ENCODE measurements at places on chromosomes 13 and 19.

DNA sequence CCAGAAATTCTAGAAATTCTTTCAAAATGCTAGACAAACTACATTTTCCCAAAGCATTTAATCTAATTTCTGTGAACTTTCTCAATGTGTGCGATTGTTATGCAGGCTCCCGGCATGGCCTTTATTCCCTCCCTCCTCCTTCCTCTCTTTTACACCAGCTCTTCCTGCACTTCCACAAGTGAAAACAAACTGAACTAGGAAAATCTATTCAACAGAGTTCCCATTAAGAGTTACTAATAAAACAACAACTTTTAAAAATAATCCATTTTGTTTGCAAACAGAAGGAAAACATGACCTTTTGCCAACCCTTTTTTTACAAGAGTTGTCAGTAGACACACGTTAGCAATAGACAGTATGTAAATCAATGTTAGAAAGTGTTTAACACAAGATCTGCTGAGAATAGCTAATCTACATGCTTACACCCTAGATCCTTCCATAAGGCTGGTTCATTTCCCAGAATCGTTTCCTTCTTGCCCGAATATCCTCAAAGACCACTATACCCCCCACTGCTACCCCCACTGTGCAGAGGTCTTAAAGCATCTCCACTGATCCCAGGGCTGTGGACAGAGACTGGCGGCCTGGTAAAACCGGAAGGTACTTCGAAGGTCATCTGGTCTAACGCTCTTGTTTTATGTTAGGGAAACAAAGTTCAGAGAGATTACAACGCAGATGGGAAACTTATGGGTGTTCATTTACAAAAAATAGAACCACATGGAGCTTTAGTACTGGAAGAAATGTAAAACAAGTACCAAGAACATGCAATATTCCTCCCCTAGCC lies 98.0 kb downstream of the FOXO1 start:
- no peak for ATAC-seq

GRCh38 chr13:101755228-101755887 lies 302.9 kb downstream of the ITGBL1 start:
- no peak for ATAC-seq

DNA sequence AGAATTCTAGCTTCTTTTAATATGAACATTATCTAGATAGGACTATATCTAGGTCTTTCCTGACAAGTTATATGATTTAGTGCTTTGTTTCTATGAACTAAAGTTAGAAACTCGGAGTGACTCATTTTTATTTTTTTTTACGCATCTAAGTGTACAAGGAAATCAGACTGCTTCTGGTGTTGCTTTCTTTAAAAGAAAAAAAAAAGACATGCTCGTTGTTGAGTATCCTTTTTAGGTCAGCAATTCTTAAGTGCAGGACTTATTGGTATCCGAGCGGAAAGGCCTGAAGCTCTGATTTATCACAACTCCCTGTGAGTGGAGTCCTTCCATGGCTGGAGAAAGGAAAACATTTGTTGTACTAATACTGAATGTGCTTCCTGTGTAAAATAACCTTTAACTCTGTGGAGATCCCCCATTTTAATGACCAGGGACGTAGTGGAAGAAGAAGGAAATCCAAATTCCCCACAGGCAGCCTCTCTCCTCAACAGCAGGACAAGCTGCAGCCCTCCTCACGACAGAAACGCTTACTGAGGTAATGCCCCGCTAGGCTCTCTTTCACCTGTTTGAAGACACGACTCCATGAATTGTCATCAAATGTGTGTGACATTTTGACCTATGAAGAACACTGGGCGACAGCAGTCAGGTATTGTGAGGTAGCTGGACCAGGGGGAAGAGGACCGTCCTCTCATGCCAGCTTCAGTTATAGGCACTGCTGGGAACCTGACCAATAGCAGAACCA lies 17.9 kb upstream of the POMP start:
- no peak for ATAC-seq

- ATAC-seq: no peak
These were observed 23.0 kb upstream of the USP29 start for GRCh38 chr19:57096685-57097361.

GRCh38 chr13:73970421-73971055 lies 163.7 kb downstream of the KLF12 start:
- no peak for ATAC-seq

Measured in gastroesophageal sphincter (tissue), 4 donors.